ENCODE measurements at places on chromosomes 6 and 20. TPM values are rescaled to one million over a fixed set of nuclear protein-coding genes. Genes with fewer than 3 reads are reported as not detected.

EIF2S2 gene
- total RNA-seq = 66.5 TPM

MOG gene
- not detected for total RNA-seq

- no peak for DNase-seq
Observed at GRCh38 chr6:150296890-150297289, 71.9 kb upstream of the IYD start.

DNA sequence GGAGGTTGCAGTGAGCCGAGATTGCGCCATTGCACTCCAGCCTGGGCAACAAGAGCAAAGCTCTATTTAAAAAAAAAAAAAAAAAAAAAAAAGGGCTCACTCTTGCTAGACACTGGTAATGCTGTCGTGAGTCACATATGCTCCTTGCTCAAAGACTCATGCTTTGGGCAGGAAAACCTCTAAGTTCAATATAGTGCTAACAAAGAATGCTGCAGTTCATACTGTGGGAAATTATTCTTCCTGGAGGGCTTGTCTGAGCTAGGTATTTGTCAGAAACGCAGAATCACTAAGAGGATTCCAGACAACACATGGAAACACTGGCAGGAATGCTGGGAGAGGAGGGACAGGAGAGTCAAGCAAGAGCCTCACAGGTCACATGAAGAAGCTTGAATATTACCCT, 2.3 kb upstream of the LYRM2 start:
- DNase-seq = no peak

DNA sequence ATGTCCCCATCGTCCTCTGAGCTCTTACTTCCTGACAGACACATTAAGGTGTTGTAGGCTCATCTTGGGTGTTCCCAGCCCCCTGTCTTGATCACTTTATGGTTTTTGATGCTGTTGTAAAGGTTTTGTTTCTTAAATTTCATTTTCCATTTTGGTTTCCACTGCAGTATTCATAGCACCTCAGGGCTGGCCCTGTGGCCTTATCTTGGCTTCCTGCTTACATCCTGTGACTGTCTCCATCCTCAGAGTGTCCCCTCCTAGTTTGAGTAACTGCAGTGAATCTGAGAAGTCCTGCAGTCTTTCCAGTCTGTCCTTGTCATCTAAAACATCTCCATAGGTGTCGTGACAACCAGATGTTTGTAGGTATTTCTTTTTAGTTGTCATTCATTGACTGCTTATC, 50.9 kb downstream of the JARID2 start:
- DNase-seq = no peak

- DNase-seq = no peak
Observed at GRCh38 chr6:22141241-22141745, 155.5 kb downstream of the PRL start.

- DNase-seq = no peak
Observed at GRCh38 chr6:32183483-32184083, 470 bp downstream of the AGER start.

GRCh38 chr6:148263010-148263409, 79.6 kb upstream of the SASH1 start:
- DNase-seq = no peak

PIM1 gene
- 80.5 TPM for total RNA-seq

KCNK15 gene
- total RNA-seq = not detected

GRCh38 chr6:113736978-113737377, 120.2 kb upstream of the MARCKS start:
- DNase-seq = no peak

GRCh38 chr6:145588981-145589380, 146.3 kb downstream of the EPM2A start:
- DNase-seq = no peak

GRCh38 chr6:76057469-76057868, 15.0 kb downstream of the IMPG1 start:
- no peak for DNase-seq

DNA sequence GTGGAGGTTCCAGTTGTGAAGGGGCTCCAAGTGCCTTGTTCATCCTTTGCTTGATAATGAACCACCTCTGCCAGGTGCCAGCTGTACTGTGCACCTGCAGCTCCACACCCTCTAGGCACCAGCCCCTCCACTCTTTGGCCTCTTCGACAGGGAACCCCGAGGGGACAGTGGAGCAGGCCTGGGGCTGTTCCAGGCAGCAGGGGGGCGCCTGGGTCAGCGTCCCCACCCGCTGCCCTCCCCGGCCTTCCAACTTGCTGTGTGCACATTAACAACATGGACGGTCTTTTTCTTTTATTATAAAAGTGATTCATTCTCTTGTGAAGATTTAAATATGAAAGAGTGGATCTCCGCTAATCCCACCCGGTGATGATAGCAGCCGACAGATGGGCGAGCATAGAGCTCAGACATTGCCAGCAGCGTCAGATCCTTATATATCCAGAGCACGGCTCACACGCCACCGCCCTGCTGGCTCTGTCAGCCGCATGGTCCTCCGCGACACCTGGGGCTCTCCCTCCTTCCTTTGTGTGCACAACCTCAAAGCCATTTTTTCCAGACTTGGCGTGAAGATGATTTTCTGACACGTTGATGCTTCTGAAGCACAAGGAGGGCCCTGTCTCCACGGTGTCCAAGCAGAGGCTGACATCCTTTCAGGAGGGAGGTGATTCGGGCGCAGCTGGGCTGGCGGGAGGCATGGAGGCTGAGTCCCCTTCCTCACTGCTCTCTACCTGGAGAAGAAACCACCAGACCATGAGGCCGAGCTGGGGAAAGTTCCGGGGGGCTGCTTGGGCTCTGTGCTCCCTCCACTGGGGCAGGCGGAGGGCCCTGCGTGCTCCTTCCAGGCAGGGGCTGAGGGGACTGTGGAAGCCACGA, 22.2 kb upstream of the MRGBP start:
- DNase-seq = no peak

SRXN1 gene
- total RNA-seq = 2.6 TPM

DNA sequence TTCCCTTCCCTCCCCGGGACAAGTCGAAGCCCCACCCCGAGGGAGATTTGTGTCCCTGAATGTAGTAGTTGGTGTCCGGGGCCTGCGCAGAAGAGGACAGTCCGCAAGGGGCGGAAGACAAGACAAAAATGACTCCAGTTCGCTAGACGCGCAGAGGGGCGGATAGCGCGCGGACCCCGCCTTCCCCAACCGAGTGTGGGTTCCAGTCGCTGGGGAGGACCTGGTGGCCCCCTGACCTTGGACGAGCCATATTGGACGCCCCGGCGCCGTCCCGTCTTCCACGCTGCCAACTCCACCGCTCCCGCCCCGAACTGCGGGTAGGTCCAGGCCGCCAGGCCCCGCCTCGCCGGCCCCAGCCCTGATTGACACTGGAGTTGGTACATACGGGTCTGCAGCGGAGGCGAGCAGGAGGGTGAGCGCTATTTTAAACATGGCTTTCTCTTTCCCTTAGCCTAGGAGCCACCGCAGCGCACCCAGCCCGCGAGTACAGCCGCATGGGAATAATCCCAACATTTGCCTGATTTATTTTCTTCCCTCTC, 802 bp downstream of the HMGN3 start:
- DNase-seq = peak; percentile 64

All from naive thymus-derived CD8-positive, alpha-beta T cell (primary cell).